ENCODE measurements at places on chromosomes 5 and 9. TPM values are rescaled to one million over a fixed set of nuclear protein-coding genes. Genes with fewer than 3 reads are reported as not detected.

ANKRD55 gene
- polyA plus RNA-seq = 22.1 TPM

PTPA gene
- 50.5 TPM for polyA plus RNA-seq

SCGB3A1 gene
- polyA plus RNA-seq = not detected

ENTREP1 gene
- polyA plus RNA-seq = 2.0 TPM

SOWAHA gene
- 26.9 TPM for polyA plus RNA-seq

NR4A3 gene
- polyA plus RNA-seq = 3.3 TPM

PTGDS gene
- 2.0 TPM for polyA plus RNA-seq

OGN gene
- 0.12 TPM for polyA plus RNA-seq

ANKRD34B gene
- polyA plus RNA-seq = 0.08 TPM

IFNA2 gene
- polyA plus RNA-seq = not detected

GRK6 gene
- 22.6 TPM for polyA plus RNA-seq

MORN5 gene
- polyA plus RNA-seq = not detected

LCN15 gene
- not detected for polyA plus RNA-seq

SNX18 gene
- polyA plus RNA-seq = 7.9 TPM

NEUROG1 gene
- polyA plus RNA-seq = not detected

IL4 gene
- not detected for polyA plus RNA-seq
